ENCODE measurements at places on chromosomes 1 and 21.

GRCh38 chr1:202247837-202248795 is 54.5 kb downstream of the LGR6 start:
- DNase-seq = no peak

DNA sequence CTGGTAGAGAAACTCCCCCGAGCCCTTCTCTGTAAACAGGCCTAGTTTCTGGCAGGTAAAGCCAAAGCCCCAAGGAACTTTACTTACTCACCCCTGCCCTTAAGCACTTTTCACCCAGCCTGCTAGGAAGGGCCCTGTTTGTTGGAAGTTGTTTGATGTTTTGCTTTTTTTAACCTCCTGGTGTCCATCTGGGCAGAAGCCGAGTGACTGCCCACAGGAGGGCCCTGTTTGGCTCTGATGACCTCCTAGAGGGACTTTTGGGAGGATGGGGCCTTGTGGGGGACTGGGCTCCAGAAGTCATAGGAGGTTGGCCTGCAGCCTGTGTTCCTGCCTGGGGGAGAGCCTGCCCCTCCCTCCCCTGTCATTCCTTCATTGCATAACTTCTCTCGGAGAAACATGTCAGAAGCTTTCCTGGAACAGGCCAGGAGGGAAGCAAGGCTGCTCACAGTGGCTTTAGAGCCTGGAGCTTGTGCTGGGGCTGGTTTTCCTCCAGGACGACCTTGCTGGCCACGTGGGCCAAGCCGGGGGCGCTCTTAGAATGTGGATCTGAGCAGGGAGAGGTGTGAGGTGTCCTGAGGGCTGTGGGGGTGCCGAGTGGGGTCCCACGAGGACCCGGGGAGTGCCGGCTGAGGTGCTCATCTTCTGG is 33.9 kb downstream of the COQ8A start:
- DNase-seq = no peak

DNA sequence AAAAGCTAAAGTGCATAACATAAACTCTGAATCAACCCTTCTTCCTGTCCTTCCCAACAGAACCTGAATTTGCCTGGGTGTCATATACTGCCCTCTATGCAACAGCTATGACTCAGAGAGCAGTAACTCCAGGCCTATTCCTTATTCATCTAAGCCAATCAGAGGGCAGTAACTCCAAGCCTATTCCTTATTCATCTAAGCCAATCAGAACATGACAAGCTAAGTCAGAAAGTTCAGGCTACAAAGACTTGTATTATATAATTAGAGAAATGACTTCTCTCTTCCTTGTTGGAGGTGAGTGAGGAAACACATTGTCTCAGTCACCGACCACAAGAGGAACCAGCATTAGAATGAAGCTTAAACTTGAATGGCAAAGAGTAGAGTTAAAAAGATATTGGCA is 26.2 kb upstream of the TADA1 start:
- DNase-seq = no peak

DNA sequence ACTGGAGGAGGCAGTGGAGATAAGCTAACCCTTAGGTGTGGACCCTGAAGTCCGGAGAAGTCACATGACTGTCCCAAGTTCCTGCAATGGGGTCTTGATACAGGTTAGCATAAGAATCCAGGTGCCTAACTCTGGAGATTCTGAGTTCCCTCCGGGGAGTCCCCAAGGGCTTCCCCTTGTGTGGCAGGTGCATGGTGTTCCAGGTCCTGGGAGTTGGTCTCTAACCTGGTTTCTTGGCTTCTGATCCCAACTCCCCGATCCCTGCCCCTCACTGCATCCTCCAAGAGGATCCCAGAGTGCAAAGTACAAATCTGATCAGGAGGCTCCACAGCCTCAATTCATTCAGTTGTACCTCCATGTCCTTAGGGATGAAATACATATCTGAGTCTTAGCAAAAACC is 9.3 kb upstream of the C8A start:
- no peak for DNase-seq

DNA sequence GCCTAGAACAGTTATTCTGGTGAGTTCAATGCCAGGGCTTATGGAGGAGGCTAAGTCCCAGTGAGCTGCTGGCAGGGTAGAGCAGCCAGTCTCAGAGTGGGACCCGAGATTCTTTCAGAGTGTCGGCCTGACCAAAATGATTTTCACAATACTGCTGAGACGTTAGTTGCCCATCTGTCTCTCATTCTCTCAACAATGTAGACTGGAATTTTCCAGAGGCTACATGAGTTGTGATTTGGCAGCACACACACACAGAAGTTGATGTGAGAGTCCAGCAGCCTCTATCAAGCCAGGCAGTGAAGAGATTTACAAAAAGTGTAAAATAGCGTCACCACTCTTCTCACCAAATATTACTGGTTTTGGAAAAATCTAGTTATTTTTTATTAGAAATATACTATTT is 21.7 kb downstream of the CACNA1S start:
- no peak for DNase-seq

GRCh38 chr1:37601441-37601840 is 5.7 kb upstream of the GNL2 start:
- DNase-seq = no peak

GRCh38 chr1:200304171-200304570 is 105.7 kb downstream of the ZNF281 start:
- DNase-seq = no peak

GRCh38 chr1:214983126-214983869 is 99.2 kb upstream of the KCNK2 start:
- DNase-seq = no peak
